ENCODE measurements at places on chromosomes 11 and 22.

- no peak for DNase-seq
Observed at GRCh38 chr11:100397401-100397800, 289.7 kb upstream of the ARHGAP42 start.

DNA sequence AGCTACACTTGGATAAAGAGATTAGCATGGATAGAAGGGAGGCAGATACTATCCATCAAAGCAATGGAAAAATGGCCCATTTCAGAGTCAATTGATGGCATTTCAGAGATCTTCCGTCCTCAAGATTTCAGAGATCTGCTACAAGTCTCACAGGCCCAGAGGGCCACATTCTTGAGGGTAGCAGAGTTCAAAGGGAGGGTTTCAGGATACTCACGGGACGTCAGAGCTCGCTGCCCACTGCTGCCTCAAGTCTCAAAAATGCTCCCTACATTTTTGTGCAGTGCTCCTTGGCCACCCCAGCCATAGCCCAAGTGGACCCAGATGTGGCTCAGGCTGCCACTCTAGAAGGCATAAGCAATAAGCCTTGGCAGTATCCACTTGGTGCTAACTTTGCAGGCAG is 24.9 kb downstream of the RTL6 start:
- DNase-seq, result no peak

DNA sequence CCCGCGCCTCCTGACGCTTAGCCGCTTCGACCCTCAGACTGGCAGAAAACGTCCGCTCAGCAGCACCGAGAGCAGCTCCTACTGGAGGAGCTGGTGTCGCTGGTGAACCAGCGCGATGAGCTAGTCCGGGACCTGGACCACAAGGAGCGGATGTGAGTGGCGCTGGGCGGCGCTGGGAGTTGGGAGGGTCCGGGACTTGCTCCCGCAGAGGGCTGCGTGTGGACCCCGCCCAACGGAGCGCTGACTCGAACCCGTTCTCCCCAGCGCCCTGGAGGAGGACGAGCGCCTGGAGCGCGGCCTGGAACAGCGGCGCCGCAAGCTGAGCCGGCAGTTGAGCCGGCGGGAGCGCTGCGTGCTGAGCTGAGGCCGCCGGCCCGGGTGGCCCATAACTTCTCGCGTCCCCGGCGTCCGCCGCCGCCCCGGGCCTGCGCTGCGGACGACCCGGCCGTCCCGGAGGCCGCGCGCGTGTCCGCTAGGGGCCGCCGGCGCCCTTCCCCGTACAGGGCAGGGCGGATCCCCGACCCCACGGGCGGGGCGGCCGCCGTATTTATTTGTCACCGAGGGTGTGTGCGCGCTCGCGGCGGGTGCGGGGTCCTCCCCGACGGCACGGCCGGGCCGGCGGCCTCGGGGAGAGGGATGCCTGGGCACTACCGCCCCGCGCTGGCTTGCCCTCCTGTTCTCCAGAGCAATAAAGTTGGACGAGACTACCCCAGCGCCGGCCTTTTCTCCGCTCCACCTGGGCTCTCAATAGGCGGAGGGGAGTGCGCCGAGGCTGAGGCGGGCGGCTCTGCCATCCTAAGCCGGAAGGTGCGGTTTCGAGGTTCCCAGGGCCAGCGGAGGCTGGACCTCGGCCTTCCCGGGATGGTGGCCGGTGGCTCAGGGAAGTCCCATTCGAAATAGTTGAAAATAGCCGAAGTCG is 3.4 kb downstream of the KCNK7 start:
- DNase-seq, result no peak

GRCh38 chr22:27456696-27457503 is 344.7 kb downstream of the MN1 start:
- DNase-seq, result no peak

- no peak for DNase-seq
Observed at GRCh38 chr11:112270551-112271180, 10.0 kb upstream of the PLET1 start.

- no peak for DNase-seq
Observed at GRCh38 chr11:44972746-44973435, 22.2 kb upstream of the TP53I11 start.

All from NCI-H524 treated with DMSO at 0.1 percent for 48 hours (cell line).